ENCODE measurements at places on chromosomes 1 and 21.

DNA sequence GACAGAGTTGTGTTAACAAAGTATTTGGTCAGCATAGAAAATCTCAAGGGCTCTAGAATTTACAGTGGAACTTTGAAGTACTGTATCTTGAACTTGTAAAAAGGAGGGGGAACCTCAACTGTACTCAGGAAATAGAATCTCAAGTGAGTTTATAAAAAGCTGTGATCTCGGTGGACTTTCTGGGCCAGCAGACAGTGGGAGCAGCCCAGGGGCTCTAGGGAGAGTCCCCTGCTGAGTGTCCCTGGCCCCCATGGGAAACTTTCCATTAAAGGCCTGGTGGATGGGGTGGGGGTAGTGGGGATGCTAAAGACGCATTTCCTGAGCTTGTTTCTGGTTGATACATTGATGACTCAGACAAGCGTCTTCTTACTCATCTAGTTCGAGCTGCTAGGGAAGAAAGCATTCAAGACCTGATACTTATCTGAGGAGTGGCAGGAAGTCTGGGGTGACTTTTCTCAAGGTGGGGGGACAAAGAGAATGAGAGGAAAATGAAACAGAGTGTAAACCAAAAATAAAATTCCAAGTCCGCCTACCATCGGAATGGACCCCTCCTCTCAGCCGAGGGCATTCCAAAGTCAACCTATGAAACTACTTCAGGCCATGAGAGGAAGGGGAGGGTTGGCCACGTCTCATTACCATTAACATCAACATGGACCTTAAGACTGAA, 65.5 kb downstream of the NID1 start:
- DNase-seq = peak; percentile 87

- DNase-seq = no peak
These were observed 99.3 kb downstream of the RAVER2 start for GRCh38 chr1:64844175-64844574.

- DNase-seq = no peak
These were observed 6.8 kb upstream of the UTP25 start for GRCh38 chr1:209820986-209821385.

DNA sequence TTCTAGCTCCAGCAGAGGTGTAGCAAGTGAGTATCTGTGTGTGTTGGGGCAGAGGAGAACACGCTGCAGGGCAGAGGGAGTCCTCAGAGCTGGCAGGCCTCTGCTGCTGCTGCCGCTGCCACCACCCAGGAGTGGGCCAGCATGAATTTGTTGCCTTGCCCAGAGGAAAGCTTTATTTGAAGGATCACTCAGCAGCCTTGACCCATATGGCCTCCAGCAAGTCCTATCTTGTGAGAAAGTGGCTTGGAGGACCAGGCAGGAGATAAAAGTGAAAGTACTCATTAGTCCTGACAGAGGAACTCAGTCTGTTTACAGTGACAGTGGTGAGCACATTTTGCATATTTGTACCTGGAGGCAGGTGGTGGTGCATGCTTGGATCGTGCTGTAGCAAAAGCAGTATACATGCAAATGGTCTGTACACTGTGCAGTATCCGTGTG, 3.1 kb downstream of the TRAF5 start:
- no peak for DNase-seq

- DNase-seq = no peak
These were observed 226.0 kb downstream of the RPS6KC1 start for GRCh38 chr1:213277036-213277435.

DNA sequence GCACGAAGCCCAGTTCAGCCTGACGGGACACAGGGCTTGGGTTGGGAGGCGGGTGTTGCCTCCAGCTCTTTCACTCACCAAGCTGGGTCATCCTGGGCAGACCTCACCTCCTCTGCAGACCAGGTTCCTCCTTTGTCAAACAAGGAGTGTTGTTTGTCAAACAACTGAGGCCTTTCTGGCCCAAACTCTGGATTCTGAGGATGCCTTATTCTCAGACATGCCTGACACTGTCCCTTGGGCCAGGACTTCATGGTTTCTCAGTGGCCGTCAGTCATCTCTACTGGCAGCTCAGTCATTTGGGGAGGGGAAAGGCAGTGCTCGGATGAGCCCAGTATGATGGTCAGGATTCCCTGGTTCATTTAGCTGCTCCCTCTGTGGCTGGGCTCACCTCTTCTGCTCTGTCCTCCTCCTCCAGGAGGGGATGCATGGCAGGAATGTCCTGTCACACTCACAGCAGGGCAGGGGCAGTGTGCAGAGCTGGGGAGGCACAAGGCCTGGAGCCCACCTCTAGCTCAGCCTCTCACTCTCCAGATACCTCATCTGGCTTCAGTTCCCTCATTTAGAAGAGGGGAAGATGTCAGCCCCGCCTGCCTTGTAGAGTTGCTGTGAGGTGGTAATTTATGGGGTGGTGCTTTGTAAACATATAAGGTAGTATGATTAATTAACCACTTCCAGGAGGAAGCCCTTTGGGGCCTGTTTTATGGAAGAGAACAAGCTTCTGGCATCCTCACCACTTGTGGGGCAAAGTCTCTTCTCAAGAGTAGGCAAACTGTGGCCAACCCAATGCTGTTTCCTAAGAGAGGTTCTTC, 20.6 kb downstream of the SLC2A1 start:
- DNase-seq = peak; percentile 68
